PC-3 (cell line): ENCODE measurements at places on chromosomes 13 and 19.
A peak's percentile ranks its signal among the peaks of the same experiment; 100 is the strongest.

GRCh38 chr19:10420444-10421239 lies at the start of gene PDE4A:
TSS of gene PDE4A (plus strand) at chr19:10420538. CDS start at chr19:10420765, 227 bp downstream.
- peak; percentile 33 for DNase-seq

DNA sequence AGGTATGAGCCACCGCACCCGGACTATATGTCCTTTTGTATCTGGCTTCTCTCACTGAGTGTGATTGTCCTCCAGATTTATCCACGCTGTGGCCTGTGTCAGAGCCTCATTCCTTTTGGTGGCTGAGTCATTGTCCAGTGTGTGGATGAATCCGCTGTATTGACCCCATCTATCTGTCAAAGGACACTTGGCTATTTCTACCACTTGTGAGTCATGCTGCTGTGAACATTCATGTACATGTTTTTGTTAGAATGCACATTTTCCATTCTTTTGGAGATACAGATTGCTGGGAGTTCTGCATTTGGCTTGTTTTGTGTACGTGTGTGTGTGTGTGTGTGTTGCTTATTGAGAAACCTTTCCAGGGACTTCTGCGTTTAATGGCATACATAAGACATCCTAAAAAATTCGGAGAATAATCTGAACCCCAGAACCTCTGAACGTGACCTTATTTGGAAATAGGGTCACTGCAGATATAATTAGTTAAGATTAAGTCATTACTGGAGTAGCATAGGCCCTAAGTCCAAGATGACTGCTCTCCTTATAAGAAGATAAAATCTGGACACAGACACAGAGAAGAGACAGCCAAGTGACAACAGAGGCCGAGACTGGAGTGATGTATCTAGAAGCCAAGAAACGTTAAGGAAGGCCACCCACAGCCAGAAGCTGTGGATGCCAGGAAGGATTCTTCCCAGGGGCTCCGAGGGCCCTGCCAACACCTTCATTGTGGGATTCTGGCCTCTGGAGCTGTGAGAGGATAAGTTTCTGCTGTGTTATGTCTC lies 4.9 kb upstream of the GIPC3 start:
- DNase-seq: peak; percentile 69

DNA sequence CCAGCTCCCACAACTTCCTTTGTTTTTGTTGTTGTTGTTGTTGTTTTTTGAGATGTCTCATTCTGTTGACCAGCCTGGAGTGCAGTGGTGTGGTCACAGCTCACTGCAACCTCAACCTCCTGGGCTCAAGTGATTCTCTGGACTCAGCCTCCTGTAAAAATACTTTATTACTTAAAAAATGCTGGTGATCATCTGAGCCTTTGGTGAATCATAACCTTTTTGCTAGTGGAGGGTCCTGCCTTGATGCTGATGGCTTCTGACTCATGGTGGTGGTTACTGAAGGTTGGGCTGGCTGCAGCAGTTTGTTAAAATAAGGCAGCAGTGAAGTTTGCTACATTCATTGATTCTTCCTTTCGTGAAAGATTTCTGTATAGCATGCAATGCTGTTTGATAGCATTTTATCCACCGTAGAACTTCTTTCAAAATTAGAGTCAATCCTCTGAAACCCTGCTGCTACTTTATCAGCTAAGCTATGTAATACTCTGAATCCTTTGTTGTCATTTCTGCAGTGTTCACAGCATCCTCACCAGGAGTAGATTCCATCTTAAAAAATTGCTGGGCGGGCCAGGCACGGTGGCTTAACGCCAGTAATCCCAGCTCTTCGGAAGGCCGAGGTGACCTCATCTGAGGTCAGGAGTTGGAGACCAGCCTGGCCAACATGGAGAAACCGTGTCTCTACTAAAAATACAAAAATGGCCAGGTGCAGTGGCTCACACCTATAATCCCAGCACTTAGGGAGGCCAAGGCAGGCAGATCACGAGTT lies 18.0 kb downstream of the ARHGAP35 start:
- DNase-seq: peak; percentile 80

GRCh38 chr19:51327066-51328001 lies 14.6 kb downstream of the VSIG10L start:
- DNase-seq: peak; percentile 58

- DNase-seq: peak; percentile 76
Observed at GRCh38 chr19:7831452-7831851, 1.4 kb downstream of the EVI5L start.

DNA sequence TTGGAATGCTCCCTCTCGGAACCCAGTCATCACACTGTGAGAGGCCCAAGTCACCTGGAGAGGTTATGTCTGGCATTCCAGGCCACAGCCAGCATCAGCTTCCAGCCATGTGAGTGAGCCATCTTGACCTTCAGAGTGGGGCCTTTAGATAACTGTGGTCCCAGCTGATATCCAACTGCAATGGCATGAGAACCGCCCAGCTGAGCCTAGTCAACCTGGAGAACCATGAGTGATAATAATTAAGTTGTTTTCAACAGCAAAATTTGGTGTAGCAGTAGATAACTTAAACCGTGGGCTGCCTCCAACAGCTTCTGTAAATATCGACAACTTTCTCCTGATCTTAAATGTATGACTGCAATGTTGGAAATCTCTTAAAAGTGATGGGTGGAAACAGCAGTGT lies 24.6 kb downstream of the DYRK1B start:
- DNase-seq: no peak

- DNase-seq: no peak
Observed at GRCh38 chr19:42200116-42200715, 17.3 kb downstream of the DEDD2 start.
